ENCODE measurements at places on chromosomes 4 and X.
A peak's percentile ranks its signal among the peaks of the same experiment; 100 is the strongest.

- DNase-seq = peak; percentile 40
These were observed 26.8 kb upstream of the TMEM184C start for GRCh38 chr4:147590249-147590920.

DNA sequence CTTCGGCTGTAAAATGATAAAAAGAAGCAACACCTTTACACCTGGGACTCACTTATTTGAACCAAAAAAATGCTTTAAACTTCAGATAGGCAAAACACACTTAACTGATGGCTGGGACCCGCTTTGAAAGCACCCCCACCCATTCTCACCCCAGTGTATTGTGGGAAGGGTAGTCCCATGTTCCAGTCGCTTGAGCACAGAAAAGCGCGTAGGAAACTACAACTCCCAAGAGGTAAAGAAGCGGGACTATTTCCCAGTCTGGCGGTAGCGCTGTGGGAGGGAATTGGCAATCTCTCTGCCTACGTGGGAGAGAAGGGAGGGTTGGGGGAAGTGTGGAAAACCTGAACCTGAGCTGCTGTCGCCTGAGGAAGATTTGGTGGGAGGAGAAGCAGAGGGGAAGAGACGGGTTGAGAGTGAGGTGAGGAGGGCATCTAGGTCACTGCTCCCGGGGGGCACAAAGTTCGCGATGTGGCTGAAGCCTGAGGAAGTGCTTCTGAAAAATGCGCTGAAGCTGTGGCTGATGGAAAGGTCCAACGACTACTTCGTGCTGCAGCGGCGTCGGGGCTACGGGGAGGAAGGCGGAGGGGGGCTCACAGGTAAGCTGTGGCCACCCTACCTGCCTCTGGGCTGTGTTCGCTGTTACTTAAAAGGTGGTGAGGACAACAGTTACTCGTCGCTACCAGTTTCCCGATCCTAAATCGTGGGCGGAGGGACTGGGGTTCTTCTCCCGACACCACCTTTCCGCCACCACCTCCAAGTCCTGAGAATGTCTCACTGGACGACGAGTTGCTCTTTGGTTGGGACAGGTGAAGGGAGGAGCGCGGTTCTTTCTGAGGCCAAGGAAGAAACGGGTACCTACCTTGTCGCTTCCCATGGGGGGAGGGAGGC is at the start of gene TBC1D8B:
TBC1D8B (plus strand) TSS at position 286 of the 888 bp plus-strand sequence; CDS start at position 467, 181 bp downstream.
- DNase-seq = peak; percentile 87

- no peak for DNase-seq
These were observed 79.2 kb upstream of the ACSL4 start for GRCh38 chrX:109812236-109812635.

- peak; percentile 31 for DNase-seq
These were observed 114.3 kb downstream of the CPEB2 start for GRCh38 chr4:15116509-15117079.

DNA sequence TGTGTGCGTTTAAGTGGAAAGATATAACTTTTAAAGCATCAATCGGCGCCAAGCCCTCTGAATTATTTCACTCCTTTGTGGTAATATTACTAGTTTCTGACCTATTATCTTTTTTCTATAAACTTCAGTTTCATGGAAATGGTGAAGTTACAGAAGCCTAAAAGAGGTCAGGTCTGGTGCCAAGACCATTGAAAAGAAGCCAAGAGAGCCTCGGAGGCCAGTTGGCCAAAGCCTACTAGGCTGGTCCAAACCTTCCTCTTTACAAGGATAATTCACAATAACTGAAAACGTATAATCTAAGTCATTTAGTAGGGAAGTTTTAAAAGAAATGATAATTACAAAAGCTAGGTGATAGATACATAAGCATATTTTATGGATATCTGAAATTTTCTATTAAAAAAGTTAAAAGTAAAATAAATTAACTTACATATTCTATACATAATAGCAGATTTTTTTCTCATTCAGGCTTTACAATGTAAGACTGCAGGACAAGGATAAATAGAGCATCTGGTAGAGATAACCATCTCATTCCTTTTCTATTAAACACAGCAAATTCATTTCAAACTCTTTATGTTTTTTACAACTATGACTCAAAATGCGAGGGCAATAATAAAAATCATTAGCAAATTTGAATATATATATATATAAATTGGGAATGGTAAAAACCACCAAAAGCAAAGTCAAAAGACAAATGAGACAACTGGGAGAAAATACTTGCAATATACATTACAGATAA is 49.2 kb downstream of the WDFY3 start:
- no peak for DNase-seq

- no peak for DNase-seq
These were observed 74.5 kb downstream of the SYTL5 start for GRCh38 chrX:38080808-38081207.

- no peak for DNase-seq
These were observed 5.3 kb upstream of the TRMT2B start for GRCh38 chrX:101057093-101057714.

DNA sequence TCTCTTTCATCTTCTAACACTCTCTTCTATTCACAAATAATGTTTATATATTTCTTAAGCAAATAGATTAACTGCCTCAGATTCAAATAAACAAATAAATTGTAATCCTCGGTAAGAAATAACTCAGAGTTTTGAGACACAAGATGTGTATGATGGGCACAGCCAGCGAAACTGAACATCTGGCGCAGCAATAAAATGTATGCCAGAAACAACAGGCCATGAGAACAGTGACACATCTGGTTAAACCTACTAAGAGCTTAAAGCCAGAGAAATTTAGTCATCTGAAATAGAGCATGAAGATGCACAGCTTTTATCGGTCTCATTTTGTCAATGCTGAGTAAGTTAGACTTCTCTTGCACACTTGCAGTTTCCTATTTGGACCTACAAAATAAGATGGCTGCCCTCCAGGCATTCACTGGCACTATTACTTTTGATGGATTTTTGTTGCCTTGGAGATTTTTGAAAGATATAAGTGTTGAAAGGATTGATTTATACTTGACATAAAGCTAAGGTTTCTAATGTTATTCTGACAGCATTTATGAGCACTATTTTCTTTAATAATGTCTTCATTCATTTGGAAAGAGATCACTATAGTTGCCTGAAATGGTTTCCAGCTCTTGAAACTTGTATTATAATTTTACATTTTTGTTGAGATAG is 1444.0 kb downstream of the PCDH18 start:
- DNase-seq = no peak

DNA sequence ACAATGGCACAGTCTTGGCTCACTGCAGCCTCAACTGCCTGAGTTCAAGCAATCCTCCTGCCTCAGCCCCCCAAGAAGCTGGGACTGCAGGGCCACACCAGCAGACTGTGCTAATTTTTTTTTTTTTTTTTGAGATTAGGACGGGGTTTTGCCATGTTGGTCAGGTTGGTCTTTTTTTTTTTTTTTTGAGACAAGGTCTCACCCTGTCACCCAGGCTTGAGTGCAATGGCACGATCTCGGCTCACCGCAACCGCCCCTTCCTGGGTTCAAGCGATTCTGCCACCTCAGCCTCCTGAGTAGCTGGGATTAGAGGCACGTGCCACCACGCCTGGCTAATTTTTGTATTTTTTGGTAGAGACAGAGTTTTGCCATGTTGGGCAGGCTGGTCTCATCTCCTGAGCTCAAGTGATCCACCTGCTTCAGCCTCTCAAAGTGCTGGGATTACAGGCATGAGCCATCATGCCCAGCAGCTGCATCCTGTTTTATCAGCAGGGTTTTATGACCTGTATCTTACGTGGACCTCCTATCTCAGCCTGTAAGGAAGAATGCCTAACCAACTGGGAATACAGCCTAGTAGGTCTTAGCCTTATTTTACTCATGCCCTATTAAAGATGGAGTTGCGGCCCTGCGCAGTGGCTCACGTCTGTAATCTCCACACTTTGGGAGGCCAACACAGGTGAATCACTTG is 13.2 kb upstream of the MRPL1 start:
- no peak for DNase-seq

DNA sequence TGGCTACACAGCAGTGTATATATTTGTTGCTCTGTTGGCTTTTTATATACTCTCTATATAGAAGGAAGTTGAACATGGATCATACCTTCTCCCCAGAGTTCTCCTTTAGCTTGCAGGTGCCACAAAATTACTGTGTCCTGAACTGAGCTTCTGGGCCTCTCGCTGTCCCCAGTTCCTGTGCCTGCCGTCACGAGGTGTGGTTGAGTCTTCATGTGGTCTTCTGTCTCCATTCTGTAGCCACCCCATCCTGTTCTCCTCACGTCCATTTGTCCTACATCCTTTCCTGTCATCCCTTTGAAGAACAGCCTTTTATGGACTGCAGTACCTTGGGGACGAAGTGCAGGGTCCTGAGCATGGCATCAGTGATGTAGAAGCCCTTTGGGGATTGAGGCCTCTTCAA is 14.5 kb downstream of the TMEM131L start:
- no peak for DNase-seq

- no peak for DNase-seq
These were observed 48.4 kb downstream of the PTTG2 start for GRCh38 chr4:38008571-38009021.

GRCh38 chr4:128825226-128825625 is 15.7 kb downstream of the JADE1 start:
- peak; percentile 75 for DNase-seq

GRCh38 chrX:5965406-5965805 is 263.3 kb downstream of the NLGN4X start:
- no peak for DNase-seq

DNA sequence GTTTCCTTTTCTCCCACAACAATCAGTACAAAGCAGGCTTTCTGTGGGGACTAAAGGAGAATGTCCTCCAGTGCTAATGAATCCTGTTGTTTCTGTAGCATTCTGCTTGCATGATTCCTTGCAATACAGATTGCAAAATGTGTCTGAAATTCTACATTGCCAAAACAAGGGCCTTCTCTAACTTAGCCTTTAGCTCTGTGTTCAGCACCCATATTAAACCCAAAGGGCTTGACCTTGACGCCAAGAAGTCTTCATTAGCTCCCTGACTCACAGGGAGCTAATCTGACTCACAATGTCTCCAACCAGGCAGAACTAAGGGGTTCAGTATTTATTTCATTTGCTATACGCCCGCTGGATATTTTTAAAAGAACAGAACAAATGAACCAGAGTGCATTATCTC is 241.4 kb upstream of the CLNK start:
- peak; percentile 14 for DNase-seq

All from Caki2 (cell line).